ENCODE measurements at places on chromosomes 3 and 15.
A peak's percentile ranks its signal among the peaks of the same experiment; 100 is the strongest.

- DNase-seq: no peak
Observed at GRCh38 chr3:11136830-11137626, 17.3 kb upstream of the HRH1 start.

DNA sequence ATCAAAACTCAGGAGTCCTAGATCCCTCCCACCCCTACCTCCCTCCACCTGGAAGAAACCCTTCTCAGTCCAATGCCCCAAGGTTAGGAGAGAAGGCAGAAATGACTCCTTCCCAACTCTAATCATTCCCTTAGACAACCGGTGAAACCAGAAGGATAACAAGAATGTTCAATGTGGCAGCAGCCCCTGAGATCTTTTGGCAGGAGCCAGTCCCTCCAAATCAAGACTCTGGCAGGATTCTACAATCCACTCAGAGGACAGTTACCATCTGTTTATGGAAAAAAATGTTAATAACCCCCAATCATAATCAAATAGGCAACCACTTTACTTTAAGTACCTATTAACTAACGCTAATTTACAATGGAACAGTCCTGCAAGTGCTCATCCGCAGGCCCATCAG is 136.5 kb downstream of the NTRK3 start:
- no peak for DNase-seq

DNA sequence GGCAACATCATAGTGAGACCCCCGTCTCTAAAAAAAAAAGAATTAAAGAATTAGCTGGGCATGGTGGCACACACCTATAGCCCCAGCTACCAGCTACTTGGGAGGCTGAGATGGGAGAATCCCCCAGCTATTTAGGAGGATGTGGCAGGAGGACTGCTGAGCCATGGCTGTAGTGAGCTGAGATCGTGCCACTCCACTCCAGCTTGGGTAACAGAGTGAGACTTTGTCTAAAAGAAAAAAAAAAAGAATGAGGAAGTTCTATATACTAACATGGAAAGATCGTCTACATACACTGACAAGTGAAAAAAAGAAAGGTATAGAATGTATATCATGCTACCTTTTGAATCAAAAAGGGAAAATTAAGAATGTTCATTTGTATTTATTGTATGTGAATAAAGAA is 83.9 kb upstream of the CDAN1 start:
- DNase-seq: no peak

- DNase-seq: no peak
Observed at GRCh38 chr3:8622873-8623691, 21.5 kb downstream of the SSUH2 start.

- no peak for DNase-seq
Observed at GRCh38 chr3:74906181-74906580, 291.7 kb upstream of the CNTN3 start.

DNA sequence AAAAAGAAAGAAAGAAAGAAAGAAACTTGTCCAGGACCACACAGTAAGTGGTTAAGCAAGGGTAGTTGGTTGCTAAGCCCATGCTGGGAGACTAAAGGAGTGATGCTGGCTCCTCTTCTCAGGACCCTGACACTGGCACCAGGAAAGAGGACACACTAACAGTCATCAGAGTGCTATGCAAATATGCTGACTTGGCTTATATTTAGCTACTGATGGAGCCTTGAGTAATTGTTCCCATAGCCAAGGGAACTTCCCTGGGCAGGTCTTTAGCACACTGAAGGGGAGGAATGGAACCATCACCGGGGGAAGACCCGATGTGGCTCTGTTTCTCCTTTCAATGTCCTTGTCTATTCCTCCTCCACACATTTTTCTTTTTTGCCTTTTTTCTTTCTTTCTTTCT is 6.2 kb downstream of the TMEM40 start:
- DNase-seq: no peak

DNA sequence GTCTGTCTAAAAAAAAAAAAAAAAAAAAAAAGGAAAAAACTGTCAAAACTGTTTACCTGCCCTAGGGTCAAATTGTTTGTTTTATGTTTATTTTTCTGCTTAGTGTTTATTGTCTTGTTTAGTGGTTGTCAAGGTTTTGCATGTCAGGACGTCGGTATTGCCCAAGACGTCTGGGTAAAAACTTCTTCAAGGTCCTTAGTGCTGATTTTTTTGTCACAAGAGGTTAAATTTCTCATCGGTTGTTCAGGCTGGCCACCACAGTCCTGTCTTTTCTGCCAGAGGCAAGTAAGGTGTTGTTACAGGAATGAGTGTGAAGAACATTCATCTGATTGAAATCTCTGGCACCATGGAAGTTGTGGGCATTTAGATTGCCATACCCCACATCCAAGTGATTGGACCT is 7.0 kb downstream of the DET1 start:
- DNase-seq: no peak

- DNase-seq: peak; percentile 24
Observed at GRCh38 chr15:62066663-62067447, at the start of gene C2CD4A. Gene C2CD4A (plus strand): TSS chr15:62066977. CDS start chr15:62067614, 637 bp downstream.

DNA sequence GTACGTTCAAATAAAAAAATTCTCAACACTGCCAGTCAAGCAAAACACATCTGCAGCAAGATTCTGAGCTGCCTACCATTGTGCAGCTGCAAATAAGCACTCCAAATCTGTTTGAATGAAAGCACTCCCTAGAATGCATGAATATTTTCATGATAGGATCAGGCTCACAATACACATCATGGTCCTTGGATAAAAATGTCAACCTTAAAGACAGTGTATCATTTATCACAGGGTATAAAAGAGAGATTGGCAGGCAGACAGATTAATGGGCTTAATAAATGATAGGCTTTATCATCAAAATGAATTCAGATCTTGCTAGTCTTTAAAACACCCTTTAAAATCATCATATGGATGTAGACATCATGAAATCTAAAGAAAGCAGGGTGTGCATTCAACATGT is 9.2 kb downstream of the RYR3 start:
- no peak for DNase-seq

DNA sequence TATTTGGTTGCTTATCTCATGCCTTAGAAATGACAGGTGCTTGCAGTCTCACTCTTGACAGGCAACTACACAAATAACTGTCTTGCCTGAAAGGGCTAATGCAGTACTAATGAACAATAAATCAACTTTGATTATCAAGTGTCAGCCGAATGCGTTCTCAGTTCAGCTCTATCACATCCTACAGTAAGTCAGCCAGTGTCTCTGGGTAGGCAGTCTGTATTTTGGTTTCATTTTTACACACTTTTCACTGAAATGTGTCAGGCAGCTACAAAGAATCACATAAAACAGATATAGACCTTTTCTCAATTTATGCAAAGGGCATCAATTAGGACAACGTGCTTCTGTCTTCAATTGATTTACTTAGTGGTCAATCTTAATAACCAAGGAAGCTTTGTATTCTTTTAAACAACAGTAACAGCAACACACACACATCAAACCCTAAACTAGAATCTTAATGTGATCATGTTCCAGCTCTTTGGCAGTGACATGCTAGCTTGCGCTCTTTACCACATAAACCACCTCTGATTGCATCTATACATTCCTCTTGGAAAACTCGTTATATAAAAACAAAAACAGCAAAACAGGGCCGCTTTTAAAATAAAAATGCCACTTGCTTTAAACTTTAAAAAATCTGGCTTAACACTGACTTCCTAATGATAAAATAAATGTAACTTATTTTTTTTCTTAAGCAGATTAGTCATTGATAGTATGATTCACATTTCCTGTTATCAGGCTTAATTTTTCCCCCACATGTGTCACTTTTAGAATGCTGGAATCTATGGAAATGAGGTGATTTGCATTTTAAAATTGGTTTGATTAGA is 520.4 kb downstream of the FOXP1 start:
- no peak for DNase-seq

GRCh38 chr3:74614107-74614967 is at the start of gene CNTN3:
Gene CNTN3 (minus strand): TSS chr3:74614659. CDS start chr3:74521112, 93,547 bp downstream.
- DNase-seq: no peak

GRCh38 chr3:150059729-150060128 is 89.0 kb upstream of the PFN2 start:
- DNase-seq: no peak

DNA sequence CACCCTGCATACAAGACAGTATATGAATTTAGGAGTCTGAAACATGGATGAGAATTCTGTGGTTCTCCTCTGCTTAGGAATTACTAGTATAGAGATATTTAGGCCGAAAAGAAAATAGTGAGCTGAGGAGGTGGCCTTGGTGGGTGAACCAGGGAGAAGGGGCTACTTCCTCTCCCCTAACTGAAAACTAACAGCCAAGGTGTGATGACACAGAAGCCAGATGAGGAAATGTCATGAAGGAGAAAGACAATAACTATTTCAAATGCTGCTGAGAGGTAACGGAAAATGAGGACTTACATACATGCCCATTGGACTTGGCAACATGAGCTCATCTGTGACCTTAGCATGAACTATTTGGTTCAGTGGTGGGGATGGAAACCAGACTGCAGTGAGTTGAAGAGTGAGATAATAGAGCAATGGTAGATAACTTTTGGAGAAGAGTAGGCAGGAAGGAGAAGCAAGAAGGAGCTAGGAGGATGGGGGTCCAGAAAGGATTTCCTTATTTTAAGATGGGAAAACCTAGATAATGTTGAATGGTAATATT is 114.4 kb upstream of the TSPAN3 start:
- DNase-seq: no peak

DNA sequence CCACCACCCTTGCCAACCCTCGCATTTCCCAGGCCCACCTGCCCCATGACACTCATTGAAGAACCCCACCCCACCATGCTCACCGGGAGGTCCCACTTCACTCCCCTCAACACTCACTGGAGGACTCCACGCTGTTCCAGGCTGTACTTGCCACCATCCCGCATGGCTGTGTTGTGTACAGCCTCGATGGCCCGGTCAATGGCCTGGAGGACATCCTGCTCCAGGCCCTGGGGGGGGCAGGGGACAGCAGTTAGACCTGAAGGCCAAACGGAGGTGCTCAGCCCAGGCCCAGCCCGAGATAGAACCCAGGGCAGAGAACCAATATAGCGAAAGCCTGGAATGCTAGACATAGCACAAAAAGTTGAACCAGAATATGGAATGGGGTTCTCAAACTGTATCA is 2.9 kb downstream of the NCKIPSD start:
- no peak for DNase-seq

DNA sequence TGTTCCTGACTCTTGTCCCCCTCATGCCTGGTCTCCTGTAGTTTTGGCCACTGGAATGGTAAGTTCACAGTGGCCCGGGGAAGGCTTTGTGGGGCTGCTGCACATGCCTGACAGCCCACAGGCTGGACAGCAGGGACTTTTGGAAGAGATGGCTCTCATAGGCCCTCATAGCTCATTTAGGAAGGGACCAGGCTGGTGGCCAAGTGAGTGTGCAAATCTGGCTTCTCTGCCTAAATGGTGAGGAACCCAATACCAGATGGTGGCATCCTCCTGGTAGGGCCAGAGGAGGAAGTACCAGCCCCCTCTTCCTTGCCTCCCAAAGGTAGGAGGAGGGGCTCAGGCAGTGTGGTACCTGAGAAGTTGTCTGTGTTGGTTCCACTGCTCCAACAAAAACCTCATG is 25.6 kb downstream of the ALPK3 start:
- DNase-seq: no peak

GRCh38 chr3:178393824-178394223 is 142.4 kb upstream of the KCNMB2 start:
- DNase-seq: no peak

DNA sequence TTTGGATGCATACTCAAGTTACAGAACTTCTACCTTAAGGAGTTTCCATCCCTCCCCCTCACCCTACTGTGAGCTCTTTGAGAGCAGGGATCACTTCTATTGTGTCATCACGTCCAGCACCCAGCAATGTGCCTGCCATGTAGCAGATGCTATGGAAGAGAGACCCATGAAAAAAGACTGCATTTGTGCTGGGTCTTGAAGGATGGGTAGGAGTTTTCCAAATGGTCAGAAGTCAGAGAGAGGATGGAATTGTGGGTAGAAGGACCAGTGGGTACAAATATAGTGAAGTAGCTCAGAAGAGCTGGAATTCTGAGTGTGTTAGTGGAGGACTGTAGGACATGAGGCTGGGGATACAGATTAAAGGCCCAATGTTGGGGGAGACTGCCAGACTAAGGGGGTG is 141.7 kb downstream of the SRGAP3 start:
- no peak for DNase-seq

DNA sequence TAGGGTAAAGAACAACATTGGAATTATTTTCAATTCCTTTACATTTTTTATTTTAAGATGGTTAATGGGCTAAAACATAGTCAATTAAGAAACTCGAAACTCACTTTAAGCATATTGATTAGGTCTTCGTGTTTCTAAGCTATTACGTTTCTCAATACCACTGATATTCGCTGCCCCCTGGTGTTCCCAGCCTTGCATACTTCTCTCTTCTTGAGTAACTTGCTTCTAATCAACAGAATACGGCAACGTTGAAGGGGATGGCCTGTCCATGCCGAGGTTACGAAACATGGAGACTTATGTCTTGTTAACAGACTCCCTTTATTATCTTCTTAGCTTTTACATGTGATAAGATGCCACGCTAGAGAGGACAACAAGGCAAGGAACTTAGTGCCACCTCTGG is 43.6 kb downstream of the ROBO1 start:
- no peak for DNase-seq

DNA sequence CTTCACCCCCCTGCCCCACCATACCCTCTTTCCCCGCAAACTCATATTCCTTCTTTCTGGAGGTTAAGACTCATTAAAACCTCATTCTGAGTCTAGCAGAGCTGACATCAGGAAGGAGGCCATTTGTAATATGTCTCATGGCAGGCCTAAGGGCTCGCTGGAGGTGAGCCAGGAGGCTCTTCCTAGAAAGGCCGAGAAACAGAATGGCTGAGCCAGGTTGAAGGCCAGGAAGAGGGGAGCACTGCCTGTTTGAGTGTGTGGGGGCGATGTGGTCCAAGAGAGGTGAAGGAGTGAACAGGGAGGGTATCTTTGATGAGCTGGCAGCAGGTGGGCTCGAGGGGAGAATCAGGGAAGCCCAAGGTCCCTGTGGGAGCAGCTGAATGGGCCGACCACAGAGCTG is 317.3 kb downstream of the TLE3 start:
- no peak for DNase-seq

GRCh38 chr15:62929000-62929357 is 113.6 kb upstream of the TPM1 start:
- DNase-seq: no peak

GRCh38 chr3:135503065-135503759 is 462.3 kb upstream of the PPP2R3A start:
- DNase-seq: no peak

- no peak for DNase-seq
Observed at GRCh38 chr3:34065901-34066300, 267.5 kb downstream of the PDCD6IP start.

GRCh38 chr3:108322352-108322751 is 26.0 kb downstream of the HHLA2 start:
- DNase-seq: no peak

- no peak for DNase-seq
Observed at GRCh38 chr3:195028877-195029606, 241.9 kb downstream of the XXYLT1 start.

- no peak for DNase-seq
Observed at GRCh38 chr3:188680189-188680588, 491.6 kb upstream of the TPRG1 start.

- DNase-seq: no peak
Observed at GRCh38 chr3:182621435-182622240, 171.7 kb upstream of the ATP11B start.
